ENCODE measurements at places on chromosomes 12 and 14.

- DNase-seq = no peak
Observed at GRCh38 chr12:101931498-101932326, 54.3 kb downstream of the DRAM1 start.

DNA sequence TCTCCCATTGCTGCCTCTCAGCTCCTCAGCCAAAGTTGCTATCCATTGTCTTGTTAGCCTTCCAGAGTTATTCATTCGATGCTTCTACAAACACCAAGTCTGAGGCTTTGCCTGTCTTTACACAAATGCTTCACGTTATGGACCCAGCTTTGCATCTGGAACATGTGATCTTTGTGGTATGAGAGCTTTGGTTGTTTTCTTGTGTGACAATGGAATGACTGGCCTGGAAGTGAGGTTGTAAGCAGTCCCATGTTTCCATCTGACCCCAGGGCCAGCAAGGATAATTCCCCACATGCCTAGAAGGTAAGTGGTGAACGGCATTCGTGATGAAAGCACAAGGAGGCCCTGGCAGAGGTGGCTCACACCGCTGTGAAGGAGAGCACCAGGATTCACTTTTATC, 866.7 kb upstream of the TMEM132C start:
- no peak for DNase-seq

GRCh38 chr14:105760691-105761344, 234.4 kb downstream of the TMEM121 start:
- peak; percentile 33 for DNase-seq

DNA sequence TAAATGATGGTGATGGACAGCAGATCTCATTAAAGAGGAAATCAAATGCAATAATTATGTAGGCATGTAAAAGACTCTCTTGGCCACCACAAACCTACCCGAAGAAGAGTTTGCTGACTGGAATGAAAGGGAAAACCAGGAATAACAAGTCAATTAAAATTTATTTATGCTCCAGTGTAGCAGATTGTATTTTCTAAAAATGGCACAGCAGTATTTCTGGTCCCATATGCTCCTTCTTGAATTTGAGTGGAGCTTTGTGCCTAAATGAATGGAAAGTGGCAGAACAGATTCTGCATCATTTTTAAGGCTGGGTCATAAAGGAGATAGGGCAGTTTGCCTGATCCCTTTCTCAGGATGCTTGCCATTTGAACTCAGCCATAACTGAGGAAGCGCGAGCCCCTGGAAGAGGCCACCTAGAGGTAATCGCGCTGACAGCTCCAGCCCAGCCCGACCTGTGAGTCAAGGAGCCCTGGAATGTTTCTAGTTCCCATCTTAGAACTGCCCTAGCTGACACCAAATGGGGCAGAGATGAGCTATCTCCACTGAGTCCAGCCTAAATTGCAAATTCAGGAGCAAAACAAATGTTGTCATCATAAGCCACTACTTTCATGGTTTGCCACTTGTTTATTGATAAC, 229.2 kb upstream of the TMTC1 start:
- no peak for DNase-seq

- DNase-seq = no peak
Observed at GRCh38 chr14:35687335-35687939, 121.7 kb downstream of the RALGAPA1 start.

DNA sequence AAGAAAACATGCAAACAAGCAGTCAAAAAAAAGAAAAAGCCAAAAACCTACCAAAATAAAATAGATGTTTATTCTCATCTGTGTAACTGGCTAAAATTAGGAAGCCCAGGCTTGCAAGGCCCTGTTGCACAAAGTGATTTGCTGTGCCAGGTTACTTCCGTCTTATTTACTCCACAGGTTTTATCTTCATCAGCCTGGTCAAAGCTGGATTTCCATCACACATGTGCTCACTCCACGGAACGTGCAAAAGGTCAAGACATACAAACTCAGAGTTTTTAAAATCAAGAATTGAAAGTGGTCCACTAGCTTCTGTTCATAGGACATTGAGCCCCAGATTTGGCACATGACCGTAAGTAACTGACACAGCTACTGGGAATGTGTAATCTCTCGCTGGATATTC, 14.8 kb downstream of the KCNJ8 start:
- DNase-seq = no peak

GRCh38 chr12:65511134-65511834, 232.8 kb downstream of the MSRB3 start:
- peak; percentile 84 for DNase-seq

DNA sequence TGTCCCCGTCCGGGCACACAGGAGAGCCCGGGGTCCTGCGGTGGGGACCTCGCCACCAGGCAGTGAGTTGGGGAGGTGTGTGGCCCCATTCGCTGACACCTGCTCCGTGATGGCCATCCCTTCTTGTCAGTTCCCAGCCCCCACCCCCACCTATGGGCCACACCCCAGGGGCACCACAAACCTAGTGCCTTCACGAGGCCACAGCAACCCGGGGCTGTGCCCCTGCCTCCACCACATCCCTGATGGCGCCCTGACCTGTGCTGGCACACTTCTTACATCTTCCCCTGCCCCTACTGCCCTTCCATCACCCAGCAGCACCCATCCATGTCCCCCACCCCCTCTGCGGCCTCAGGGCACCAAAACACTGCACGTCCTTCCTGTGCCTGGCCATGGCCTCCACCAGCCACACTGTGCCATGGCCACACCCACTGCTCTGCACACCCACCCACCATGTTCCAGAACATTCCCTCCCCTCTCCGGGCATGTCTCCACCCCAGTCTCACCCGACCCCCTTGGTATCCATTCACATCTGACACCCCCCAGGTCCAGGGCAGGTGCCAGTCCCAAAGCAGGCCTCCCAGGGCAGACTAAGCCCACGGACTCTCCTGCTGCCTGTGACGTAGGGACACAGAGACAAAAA, 24.4 kb downstream of the JAG2 start:
- DNase-seq = no peak

- no peak for DNase-seq
Observed at GRCh38 chr14:81466854-81467253, 66.7 kb upstream of the STON2 start.

- DNase-seq = peak; percentile 39
Observed at GRCh38 chr14:104393898-104394381, 185.6 kb upstream of the C14orf180 start.

DNA sequence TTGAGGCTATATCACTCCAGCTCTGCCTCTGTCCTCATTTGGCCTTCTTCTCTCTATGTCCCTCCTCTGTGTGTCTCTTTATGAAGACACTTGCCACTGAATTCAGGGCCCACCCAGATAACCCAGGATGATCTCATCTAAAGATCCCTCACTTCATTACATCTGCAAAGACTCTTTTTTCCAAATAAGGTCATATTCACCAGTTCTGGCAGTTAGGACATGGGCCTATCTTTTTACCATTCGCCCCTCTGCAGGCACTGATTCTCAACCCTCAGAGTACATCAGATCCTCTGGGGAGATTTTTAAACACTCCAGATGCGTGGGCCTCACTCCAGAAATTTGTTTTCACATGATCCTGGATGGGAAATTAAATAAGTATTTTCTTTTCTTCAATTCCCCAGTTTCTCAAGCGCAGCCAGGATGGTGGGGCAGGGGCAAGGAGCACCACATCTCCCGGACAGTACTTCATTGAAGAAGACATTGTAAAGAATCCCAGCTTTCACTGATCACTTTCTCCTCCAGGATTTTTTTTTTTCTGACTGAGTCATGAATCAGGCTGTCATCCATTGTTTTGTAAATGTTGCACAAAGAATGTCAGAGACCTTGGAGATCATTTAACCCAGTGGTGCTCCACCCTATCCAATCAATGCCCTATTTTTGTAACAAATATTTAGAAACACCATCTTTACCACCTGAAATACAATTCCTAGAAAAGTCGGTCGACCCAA, 27.4 kb downstream of the CRACR2A start:
- DNase-seq = no peak

DNA sequence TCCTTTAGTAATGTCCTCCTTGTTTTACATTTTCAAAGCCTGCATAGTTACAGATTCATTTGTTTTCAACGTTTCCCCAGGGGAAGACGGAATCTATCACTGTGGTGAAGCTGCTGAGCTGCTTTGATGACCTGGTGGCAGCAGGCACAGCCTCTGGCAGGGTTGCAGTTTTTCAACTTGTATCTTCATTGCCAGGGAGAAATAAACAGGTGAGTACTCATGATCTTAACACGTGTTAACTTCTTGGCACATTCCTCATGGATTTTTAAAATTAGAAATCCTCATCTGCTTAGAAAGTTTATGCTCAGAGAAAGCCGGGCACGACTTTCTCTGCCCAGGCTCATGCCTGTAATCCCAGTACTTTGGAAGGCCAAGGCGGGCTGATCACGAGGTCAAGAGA, 44.5 kb downstream of the TECPR2 start:
- no peak for DNase-seq

- DNase-seq = no peak
Observed at GRCh38 chr12:24681570-24681969, 267.3 kb downstream of the BCAT1 start.

DNA sequence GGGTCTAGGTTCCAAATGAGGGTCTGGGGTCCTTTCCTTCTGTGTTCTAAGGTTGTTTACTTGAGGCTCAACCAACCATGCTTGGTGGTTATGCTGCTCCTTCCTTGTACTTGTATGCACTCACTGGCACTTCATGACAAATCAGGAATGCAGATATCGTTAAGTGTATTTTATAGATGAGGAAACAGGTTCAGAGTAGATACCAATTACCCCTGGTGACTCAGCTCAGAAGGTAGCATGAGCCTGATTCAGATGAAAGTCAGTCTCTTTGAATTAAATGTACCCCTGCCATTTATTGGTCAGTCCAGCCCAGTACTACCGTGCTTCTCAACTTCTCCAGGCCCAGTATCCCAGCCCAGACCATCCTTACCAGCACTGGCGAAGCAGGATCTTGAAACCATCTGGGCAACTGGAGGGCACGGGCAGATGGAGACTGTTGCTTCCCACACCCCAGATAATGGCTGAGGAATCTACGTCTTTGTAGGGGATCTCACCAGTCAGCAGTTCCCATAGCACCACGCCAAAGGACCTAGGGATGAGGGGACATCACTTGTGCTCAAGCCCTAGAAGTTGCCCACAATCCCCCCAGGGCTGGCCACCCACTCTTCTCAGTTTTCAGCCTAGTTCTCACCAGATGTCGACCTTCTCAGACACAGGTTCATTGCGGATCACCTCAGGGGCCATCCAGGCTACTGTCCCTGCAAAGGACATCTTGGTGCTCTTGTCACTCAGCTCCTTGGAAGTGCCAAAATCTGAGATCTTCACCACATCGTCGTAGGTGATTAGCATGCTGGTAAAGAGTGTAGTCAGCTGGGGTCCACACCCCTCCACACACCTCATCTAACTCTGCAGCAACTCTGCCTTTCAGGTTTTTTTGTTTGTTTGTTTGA, 14.3 kb downstream of the MAP3K12 start:
- DNase-seq = no peak

DNA sequence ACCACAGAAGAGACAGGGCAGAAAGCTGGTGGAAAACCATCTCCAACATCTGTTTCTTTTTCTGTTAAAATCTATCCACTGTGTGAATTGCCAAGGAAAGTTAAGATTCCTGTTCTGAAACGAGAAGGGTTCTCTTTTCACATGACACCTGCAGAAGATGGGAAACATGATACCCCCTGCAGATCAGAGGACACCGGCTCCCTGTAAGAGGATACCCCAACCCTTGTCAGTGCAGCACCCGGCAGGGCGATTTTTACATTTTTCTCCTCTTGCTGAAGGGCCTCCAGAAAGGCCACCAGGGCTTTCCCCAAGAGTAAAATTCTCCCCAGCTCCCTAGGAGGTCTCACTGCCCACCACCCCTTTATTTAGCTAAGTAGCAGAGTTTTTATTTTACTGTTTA, 48.2 kb downstream of the DPF3 start:
- DNase-seq = no peak

DNA sequence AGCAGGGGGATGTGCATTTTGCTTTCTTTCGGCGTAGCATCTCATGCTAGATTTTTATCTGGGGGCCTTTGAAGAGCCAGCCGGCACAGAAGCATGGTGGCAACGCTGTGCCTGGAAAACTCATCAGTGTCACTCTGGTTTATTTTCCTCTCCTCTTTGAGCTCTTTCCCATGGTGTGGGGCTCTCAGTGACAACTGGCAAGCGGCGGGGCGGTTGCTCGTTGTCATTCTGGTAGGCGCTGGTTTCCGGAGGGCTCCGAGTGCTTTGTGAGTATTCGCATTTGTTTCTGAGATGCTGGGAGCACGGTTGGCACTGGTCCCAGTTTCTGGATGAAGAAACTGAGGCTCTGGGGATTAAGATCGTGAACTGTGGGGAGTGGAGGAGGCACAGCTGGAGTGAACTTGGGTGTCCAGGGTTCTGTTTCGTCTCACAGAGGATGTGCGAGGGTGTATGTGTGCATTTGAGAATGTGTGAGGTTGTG, 23.3 kb downstream of the TPCN1 start:
- no peak for DNase-seq

- no peak for DNase-seq
Observed at GRCh38 chr14:49868720-49869114, 16.1 kb upstream of the NEMF start.

DNA sequence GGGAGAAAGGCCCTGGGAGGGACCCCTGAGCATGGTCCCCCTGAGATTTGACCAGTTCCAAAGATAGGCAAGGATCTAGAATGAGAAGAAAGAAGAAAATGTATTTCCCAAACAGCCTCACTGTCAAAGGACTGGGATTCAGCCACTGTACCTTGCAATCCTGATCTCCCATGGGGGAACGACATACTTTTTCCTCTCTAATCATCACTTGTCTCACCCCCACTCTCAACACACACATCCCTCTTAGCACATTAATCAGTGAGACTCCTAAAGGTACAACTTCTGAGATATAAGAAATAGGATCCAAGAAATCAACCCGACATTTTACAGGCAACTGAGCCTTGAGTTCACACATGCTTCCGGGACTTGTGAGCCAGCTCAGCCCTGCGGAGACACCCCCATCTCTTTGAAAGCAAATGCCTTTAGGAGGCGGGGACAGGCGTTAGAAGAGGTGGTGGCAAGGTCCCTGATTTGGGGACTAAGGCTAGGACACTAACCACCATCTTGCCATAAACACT, 1.4 kb downstream of the MAP3K9 start:
- DNase-seq = no peak

GRCh38 chr12:51864833-51865670, 16.5 kb upstream of the FIGNL2 start:
- DNase-seq = no peak
